ENCODE measurements at places on chromosomes 2 and 18. TPM values are rescaled to one million over a fixed set of nuclear protein-coding genes. Genes with fewer than 3 reads are reported as not detected.
A peak's percentile ranks its signal among the peaks of the same experiment; 100 is the strongest.

DNA sequence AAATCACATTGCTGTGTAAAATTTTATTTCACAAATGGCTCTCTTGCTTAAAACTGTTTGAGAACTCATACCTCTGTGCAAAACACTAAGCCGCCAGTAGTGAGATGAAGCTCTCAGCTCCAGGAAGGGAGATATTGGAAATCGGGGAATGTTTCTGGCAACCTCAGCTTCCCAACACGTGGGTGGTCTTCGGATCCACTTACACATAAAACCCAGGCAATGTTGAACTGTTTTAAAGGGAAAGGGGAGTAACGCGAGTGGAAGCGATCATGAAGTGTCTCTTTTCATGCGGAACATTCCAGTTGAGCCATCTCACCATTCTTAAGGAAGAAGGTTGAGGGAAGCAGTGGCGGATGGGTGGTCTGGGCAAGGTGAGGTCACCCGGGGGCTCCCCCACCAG is 136.8 kb downstream of the ASB1 start:
- no peak for DNase-seq

DNA sequence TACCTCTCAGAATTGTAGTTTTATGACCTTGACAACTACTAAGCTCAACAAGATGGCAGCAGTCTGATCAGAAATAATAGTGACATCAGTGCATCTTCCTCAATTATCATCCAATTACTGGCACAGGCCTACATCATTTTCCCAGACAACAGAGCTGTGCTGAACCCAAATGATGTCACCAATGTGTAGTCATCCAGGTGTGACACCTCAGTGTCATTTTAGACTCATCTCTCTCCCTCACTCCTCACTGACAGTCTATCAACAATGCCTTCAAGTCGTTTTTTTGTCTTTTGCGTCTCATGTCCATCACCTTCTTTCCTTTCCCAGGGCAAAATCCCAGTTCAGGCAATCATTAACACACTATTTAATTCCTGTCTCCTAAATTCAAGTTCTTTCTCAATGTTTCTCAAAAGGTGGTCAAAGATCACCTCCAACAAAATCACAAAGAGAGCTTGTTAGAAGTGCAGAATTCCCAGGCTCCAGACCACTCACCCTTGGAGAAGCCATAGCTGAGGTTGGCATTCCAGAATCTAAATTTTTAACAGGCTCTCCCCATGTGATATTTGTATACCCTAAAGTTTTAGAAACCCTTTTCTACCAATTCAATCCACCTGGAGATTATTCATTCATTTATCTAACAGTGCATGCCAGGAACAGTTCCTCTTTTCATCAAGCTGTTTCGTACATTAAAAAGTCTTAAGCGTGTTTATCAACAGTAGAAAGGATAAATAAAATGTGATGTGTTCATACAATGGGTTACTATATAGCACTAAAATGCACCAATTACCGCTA is 125.3 kb upstream of the KLF7 start:
- DNase-seq: no peak

- DNase-seq: no peak
Observed at GRCh38 chr2:20143263-20143662, 81.7 kb downstream of the SDC1 start.

GRCh38 chr2:45651415-45652089 is at the start of gene PRKCE:
TSS of gene PRKCE (plus strand) at chr2:45651675.
- peak; percentile 91 for DNase-seq

- no peak for DNase-seq
Observed at GRCh38 chr2:28163028-28163427, 229.6 kb upstream of the FOSL2 start.

GRCh38 chr2:219695145-219695709 is 67.8 kb downstream of the SLC4A3 start:
- no peak for DNase-seq

- no peak for DNase-seq
Observed at GRCh38 chr2:144703852-144704708, 184.2 kb upstream of the ZEB2 start.

DNA sequence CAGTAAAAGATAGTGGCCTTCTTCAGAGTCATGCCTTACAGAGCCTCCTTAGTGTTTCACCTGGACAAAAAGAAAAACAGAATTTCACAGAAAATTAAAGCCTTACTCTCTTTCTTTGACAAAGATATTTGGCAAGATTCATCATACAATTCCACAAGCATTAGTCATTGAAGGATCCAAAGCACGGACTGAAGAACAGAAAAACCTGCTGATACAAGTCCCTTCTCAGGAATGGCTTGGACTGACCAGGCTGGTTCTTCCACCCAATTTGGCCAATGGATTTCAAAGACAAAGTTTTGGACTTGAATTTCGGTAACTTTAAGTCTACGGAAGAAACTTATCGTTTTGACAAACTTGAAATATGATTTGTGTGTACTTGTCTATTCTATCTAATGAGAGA is 39.1 kb upstream of the GALNT3 start:
- no peak for DNase-seq

DNA sequence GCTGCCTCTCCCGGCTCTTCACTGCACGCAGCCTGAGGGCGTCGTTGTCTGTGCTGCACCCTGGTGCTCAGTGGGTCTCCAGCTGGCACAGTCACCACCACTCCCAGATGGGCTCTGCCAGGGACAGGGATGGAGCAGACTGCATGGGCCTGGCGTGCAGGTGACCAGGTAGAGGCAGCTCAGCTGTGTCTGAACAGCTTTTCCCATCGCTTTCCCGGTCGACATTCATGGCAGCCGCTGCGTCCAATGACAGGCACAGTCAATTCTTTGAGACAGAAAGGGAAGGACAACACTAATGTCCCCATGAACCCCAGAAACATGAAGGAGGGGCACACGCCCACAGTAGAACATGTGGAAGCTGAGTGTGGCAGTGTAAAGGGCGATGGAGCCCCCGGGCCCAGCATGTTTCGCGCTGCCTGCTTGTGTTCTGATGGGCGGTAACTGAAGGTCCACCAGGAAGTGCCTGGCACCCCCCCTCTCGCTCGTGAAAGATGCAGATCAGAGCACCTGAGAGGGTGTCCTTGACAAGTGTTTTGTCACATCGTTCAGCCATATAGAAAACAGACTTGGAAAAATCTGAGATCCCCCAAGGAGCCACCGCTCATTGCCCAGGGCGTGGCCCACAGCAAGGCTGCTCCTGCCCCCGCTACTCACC is 122.4 kb downstream of the NFATC1 start:
- no peak for DNase-seq

- DNase-seq: no peak
Observed at GRCh38 chr2:76193089-76193488, 482.4 kb upstream of the GCFC2 start.

GRCh38 chr2:146634230-146635097 is 1210.4 kb upstream of the ACVR2A start:
- no peak for DNase-seq

DNA sequence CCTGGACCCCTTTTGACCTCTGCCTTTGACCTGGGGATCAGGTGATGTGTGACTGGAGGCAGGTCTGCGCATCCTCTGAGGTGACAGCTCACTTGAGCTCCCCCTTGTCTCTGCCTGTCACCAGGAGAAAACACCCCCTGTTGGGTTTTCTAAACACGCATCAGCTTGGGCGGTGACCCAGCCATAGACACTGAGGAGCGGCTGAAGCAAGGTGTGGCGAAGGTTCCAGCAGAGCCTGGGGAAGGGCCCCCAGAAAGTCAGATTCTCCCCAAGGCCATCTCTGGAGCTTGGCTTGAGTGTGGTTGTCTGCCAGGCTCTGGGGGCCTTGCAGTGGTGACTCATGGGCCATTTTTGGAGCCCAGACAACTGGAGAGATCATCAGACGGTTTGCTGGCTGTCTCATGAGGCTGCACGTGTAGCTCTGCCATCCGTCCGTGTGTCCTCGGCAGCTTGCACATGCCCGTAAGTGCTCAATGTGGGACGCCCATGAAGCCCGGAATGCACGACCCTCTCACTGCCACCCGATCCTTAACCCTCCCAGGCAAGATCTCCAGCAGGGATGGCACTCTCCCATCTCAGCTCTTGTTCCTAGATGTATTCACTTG is 29.4 kb downstream of the SIX3 start:
- DNase-seq: no peak

- no peak for DNase-seq
Observed at GRCh38 chr2:173434762-173435569, 80.3 kb downstream of the CDCA7 start.

DNA sequence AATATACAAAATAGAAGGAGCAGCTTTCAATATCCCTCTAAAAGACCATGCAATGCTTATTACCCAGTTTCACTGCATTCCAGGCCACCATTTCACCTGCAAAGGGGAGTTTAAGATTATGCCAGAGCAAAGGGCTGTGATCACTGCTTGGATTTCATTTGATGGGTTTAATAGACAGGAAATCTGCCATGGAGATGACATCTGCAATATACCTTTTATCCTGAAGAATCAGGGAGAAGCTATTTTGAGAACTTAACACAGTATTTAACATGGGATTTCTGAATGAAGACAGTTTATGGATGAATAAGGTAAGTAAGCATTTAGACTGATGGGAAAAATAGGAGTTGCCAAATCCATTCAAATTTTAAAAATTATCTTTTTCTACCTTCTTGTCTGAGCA is 303.0 kb upstream of the SLC8A1 start:
- DNase-seq: no peak

DNA sequence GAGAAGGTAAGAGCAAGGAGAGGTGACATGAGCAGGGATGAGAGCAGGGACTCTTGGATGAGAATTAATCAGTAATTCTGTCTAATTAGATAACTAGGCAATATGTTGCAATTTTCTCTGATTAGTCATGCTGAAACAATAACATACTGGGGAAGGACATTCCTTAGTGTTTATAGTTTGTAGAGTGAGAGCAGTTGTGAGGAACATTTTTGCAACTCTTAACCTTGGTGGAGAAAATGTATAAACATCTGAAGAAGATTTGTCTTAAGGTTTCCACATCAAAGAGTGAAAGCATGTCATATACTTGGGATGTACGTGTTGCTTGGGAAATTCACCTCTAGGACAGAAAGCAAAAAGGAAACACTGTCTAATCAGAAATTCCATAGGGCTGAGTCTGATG is 955.4 kb upstream of the FANCL start:
- DNase-seq: no peak

DNA sequence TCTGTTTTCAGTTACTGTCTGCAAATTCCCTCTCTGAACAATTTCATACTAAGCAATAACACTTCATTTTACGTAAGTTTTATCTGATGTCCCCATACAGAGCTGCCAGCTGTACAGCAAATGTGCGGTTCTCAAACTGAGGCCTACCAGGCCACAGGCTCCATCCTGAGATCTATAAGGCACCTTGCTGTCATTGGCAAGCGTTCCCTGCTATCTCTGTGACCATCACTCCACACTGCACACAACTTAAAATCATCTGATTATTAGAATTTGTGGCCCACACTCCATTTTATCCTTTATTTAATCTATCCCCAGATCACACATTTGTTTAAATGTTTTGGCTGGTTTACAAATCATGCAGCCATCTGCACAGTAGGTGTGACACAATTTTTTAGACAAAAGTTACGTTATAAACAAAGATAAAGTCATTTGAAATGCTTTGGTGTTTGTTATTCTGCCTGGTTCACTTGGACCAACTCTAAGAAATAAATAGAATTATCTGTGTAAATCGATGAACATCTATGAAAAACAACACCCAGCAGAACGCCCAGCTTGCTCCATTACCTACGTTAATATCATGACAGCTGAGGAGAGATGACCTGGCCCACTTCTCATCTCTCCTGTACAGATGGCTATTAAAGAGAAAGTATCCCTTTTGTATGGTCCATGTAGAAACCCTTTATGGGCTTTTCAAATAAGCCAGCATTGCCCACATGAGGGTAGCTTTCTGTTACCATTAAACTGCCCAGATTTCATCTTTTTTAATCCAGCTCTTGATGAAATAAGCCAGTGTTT is 162.4 kb downstream of the ZNF521 start:
- DNase-seq: peak; percentile 5

DNA sequence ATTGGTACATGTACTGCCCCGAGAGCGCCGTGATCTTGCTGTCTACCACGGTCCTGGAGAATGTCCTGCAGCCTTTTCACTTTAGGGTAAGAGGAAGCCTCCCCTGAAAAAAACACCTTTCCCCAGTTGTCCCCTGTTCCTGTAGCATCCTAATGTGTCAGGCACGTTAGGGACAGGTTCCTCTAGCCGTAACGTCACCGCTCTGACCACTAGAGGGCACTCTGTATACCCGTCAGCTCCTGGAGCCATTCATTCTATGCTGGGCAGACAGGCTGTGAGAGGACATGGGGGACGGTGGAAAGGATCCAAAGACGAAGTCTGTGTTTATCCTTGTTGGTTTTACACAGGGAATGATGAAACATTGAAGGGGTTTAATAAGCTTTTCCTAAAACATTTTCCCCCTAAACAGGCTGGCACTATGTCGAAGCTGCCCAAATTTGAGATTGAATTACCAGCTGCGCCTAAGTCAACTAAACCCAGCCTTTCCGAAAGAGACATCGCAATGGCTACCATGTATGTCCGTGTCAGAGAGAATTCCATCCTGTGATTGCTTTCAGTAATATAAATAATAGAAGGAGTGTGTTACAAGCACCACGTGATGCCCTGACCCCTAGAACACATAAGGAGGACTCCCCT is 12.7 kb downstream of the RMC1 start:
- peak; percentile 81 for DNase-seq

DNA sequence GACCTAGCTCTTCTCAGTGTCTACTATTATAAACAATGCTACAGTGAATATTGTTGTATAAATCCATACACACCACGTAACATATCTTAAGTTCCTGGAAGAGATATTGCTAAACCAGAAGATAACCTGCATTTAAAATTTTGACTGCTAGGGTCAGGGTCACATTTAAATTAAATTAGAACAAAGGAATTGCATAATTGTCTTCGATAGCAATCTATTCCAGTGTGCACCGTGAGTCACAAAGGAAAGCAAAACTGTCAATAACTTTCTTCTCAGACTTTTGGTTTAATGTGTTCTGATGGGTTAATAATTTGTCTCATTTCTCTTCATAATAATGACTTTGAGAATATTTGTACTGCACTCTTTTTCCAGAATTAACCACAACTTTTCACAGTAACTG is 4.2 kb downstream of the GEN1 start:
- no peak for DNase-seq

- DNase-seq: no peak
Observed at GRCh38 chr2:118351796-118352195, 263.5 kb downstream of the INSIG2 start.

GRCh38 chr2:179017773-179018357 is 32.1 kb downstream of the CCDC141 start:
- no peak for DNase-seq

DNA sequence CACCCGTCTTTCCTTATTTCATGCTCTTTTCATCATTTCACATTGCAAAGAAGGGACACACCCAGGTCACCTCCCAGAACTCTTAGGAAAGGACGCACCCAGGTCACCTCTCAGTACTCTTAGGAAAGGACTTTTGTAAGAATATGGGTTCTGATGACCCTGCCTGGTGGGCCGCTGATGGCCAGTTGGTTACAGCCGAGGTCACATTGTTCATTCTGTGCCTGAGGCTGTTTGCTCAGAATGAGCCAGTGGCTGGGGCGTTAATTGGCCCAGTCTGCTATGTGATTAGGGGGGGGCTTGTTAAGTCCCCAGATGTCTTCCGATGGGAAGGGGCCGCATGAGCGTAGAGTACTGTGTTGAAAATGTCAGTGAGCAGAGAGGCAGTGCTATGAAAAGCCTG is 9.4 kb downstream of the MLPH start:
- DNase-seq: no peak

CFAP53 gene
- polyA plus RNA-seq: 1.6 TPM

VAMP5 gene
- 9.8 TPM for polyA plus RNA-seq

TMEM185B gene
- 24.8 TPM for polyA plus RNA-seq

RIT2 gene
- polyA plus RNA-seq: 0.06 TPM

CNRIP1 gene
- 63.0 TPM for polyA plus RNA-seq

PLEK gene
- 0.02 TPM for polyA plus RNA-seq
